SJCRH30 (cell line): ENCODE measurements at places on chromosomes 6 and 20.
A peak's percentile ranks its signal among the peaks of the same experiment; 100 is the strongest.

GRCh38 chr20:25250508-25250907 is 2.6 kb downstream of the PYGB start:
- no peak for DNase-seq

DNA sequence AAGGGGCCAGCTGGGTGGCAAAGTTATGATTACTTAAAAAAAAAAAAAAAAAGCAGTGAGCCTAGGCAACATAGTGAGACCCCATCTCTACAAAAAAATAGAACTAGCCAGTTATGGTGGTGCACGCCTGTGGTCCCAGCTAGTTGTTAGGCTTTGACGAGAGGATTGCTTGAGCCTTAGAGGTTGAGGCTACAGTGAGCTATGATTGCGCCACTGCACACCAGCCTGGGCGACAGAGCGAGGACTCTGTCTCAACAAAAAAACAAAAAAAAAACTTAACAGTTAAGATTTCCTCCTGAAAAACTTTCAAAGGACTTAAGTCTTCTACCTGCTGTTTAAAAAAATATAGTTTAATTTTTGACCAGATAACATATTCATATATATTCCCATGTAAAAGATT is 2.4 kb downstream of the GTSF1L start:
- DNase-seq, result no peak

DNA sequence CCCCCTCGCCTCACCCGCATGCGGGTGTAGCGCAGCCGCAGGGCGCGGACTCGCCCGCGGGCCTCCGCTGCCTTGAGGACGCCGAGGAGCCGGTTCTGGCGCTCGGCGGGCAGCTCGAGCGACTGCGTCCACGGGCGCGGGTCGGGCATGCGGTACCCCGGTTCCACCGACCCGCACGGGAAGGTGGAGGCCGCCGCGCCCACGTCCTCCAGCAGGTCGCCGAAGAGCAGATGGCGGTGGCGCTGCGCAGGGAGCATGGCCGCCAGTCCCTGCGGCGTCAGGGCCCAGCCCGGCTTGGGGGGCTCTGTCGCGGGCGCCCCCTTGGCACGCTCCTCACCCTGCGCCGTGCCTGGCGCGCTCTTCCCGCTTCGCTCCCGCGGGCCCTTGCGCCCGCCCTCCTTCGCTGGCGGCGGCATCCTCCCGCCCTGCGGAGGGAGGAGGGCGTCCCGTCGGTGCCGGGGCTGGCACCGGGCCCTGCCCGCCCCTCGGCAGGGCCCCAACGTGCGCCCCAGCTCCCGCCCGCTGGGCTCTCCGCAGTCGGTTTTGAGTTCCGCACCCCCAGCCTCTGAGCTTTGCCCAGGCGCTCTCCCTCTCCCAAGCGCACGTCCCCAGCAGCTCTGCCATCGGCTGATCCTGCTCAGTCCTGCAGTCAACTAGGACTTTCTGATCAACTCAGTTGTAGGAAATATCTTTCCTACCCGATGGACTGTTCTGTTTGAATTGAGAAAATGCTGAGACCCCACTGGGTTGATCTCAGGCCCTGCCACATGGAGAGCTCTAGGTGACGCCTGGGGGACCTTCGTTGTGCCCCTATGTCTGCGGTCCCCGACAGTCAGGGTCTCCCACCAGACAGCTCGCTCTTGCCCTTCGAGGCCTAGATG is at the start of gene LKAAEAR1:
Gene LKAAEAR1, minus strand, starts transcription at position 595 of the 881 bp plus-strand sequence. Its CDS starts 179 bp downstream, at position 416.
- no peak for DNase-seq

- DNase-seq, result no peak
Observed at GRCh38 chr6:38234141-38234540, 405.6 kb downstream of the BTBD9 start.

- no peak for DNase-seq
Observed at GRCh38 chr6:33792981-33793380, 4.1 kb upstream of the LEMD2 start.

- no peak for DNase-seq
Observed at GRCh38 chr6:140043762-140044378, 669.4 kb upstream of the CITED2 start.

DNA sequence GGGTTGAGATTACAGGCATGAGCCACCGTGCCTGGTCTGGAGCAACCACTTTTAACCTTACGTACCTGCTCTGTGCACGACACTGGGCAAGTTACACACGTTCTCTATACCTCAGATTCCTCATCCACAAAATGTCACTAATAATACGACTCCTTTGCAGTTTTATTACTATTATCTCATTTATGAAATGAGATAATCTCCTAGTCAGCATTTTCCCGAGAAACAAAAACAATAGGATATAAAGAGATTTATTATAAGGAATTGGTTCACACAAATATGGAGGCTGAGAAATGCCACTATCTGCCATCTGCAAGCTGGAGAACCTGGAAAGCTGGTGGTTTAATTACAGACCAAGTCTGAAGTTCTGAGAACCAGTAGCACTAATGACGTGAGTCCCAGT is 12.0 kb upstream of the KIF13A start:
- no peak for DNase-seq

DNA sequence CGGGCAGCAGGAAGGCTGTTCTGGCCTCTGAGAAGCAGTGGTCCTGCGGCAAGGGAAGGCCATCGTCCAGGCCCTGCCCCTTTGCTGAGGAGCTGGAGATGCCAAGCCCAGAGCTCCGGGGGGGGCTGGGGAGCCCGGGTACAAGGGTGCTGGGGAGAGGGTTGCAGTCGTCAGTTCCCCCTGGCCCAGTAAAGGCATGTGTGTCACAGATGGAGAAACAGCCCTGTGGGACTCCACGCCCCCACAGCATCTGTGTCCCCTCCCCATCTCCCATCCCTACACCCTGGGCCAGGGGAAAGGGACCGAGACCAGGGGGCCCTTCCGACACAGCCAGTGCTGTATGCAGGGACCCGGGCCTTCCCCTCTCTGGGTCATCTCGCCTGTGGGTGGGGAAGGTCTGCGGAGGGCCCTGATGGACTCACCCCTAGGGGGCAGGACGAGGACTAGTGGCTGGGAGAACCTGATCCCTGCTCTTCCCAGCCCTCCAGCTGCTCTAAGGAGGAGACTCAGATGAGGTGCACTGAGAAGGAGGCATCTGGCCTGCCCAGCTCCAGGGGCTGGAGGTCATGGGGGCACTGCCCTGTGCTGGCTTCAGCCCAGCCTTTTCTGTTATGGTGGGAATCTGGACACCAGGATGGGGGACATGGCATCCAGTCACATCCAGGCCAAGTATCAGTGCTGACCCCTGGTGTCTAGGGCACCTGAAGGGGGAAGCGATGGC is 609 bp downstream of the MYL9 start:
- peak; percentile 60 for DNase-seq
